Skeletal muscle cell (primary cell): ENCODE measurements at places on chromosomes 1 and 21.
A peak's percentile ranks its signal among the peaks of the same experiment; 100 is the strongest.

DNA sequence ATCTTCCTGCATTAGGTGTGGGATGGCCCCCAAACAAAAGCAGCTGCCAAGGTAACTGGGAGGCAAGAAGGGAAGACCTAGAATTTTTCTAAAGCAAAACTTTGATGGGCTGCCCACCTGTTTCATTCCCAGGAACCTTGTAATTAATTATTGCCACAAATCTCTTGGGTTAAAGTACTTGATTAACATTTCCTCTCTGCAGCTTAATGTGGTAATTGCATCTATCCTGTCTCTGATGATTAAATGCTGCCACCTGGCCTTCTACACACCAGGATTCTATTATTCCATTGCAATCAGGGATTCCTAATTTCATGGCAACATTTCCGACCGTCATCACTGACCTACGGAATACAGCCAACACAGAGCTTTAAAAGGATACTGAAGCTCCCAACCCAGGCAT is 68.3 kb upstream of the RC3H1 start:
- DNase-seq, result no peak

- DNase-seq, result no peak
Measured at GRCh38 chr1:226466296-226466695, 58.4 kb upstream of the PARP1 start.

- DNase-seq, result no peak
Measured at GRCh38 chr1:154607106-154607608, 829 bp downstream of the ADAR start.

DNA sequence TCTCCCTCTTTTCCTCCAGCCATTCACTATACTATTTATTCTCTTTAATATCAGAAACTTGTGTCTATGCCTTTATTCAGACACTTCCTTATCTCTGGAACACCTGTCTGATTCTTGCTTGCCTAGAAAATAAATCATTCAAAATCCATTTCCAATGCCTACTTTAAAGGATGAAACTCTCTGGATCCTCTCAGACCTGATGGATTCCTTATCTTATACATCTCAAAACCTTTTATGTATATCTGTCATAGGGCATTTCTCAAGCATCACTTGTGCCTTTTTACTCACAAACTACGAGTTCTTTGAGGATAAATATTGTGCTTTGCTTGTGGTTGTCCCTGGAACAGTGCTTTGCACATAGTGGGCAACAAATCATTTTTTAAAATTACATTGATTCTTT is 3.8 kb upstream of the ATP6V1G3 start:
- DNase-seq, result no peak

- peak; percentile 31 for DNase-seq
Measured at GRCh38 chr1:184910691-184911091, 63.6 kb downstream of the NIBAN1 start.

- no peak for DNase-seq
Measured at GRCh38 chr1:212752934-212753497, 38.6 kb downstream of the NSL1 start.

GRCh38 chr1:243756529-243756928 is 93.5 kb downstream of the AKT3 start:
- no peak for DNase-seq

GRCh38 chr1:999725-1000356 is at the start of gene HES4:
Gene HES4, minus strand, starts transcription at chr1:1000097. Its CDS starts 124 bp downstream, at chr1:999973.
- DNase-seq, result peak; percentile 76

- DNase-seq, result peak; percentile 49
Measured at GRCh38 chr1:94863297-94863911, 43.2 kb downstream of the SLC44A3 start.

DNA sequence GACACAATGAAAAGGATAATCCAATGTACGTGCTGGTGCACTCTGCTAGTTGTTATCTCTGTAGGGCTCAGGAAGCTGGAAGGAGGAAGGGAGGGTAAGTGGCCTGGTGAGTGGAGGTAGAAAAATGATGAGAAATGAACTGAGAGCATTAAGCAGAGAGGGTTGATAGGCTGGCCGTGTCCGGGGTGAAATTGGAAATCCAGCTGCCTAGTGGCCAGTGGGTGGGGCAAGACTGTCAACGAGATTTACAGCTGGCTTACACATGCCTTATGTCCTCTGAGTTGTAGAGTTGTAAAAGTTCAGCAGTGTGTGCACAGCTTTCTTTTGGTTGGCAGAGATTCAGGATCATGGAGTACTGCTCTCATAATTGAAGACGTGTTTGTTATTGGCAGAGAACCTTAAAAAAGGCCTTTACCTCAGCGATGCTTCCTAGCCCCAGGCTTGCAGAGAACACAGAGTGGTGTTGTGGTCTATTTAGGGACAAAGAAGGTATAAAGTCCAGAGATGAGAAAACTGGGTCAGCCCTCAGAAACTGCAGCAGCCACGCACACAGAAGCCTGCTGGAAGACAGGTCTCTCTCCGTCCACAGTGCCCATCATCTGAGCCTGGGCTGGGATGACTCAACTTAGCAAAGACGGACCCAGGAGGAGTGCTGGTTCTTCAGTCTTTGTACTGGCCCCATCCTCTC is 132.4 kb downstream of the EDEM3 start:
- DNase-seq, result peak; percentile 100

GRCh38 chr1:113898241-113898814 is 6.3 kb downstream of the AP4B1 start:
- no peak for DNase-seq

DNA sequence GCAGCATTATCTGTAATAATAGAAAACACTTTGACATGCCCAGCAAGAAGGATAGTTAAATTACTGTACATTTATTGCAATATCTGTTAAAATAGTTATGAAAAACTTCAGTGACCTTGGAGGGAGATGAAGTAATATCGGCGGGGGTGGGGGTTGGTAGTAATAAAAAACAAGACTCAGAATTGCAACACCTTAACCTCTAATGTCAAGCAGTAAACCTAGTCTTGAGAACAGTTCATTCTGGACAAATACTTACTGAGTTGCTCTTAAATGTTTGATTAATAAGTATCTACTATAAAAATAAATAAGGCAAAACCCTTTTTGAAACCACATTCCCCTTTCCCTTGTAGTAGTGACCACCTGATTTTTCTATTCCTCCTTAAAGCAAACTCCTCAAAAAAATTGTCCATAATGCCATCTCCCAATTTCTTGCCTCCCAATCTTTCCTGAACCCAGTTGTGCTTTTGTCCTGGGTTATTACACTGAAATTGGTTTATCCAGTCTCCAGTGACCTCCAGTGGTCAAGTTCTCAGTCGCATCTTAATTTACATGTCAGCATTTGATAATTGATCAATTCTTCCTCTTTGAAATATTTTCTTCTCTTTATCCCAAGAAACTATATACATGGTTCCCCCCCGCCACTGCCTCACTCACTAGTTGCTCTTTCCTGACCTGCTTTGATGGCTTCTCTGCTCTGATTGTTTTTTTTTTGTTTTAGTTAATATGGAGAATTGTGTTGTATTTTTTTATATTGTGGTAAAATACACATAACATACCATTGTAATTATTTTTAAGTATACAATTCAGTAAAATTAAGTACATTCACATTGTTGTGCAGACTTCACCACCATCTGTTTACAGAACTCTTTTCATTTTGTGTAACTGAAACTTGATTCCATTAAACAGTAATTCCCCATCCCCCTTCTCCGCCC is 36.8 kb downstream of the RAP1A start:
- DNase-seq, result peak; percentile 29

GRCh38 chr1:198449727-198450433 is 90.6 kb downstream of the ATP6V1G3 start:
- no peak for DNase-seq

DNA sequence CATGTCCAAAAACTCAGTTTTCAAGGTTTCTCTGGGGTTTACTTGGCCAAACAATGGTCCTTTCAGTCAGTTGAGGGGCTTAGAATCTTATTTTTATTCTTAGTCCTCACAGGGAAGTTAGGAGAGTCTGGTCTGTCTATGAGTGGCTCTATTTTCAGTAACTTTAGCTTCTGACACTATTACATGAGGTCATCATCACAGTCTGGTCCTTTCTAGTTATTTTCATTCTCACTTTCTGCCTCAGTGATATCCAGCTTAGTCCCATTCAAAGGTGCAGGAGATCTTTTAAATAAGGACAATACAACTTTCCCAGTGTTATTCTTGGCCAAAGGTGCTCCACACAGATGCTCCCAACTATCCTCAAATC is 30.0 kb upstream of the FGGY start:
- no peak for DNase-seq

GRCh38 chr1:193462629-193463320 is 276.4 kb upstream of the B3GALT2 start:
- DNase-seq, result no peak

- DNase-seq, result no peak
Measured at GRCh38 chr1:10368194-10368593, 30.7 kb upstream of the PGD start.

DNA sequence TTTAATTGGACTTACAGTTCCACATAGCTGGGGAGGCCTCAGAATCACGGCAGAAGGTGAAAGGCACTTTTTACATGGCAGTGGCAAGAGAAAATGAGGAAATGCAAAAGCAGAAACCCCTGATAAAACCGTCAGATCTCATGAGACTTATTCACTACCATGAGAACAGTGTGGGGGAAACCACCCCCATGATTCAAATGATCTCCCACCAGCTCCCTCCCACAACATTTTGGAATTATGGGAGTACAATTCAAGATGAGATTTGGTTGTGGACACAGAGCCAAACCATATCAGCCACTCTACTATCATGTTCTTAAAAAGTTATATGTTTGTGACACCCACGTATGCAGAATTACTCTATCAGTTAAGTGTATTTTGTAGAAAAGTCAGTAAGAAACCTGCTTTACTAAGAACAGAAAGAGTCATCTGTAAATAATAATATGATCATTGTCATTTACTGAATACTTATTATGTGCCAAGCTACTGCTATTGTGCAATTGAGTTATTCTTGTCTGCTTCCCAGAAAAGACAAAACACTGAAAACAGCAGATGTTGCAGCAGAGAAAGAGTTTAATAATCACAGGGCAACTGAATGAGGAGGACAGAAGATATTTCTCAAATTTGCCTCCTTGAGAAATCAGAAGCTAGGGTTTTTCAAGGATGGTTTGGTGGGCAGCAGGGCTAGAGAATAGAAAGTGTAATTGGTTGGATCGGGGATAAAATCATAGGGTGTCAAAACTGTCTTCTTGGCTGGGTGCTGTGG is 207.7 kb upstream of the FGGY start:
- no peak for DNase-seq

DNA sequence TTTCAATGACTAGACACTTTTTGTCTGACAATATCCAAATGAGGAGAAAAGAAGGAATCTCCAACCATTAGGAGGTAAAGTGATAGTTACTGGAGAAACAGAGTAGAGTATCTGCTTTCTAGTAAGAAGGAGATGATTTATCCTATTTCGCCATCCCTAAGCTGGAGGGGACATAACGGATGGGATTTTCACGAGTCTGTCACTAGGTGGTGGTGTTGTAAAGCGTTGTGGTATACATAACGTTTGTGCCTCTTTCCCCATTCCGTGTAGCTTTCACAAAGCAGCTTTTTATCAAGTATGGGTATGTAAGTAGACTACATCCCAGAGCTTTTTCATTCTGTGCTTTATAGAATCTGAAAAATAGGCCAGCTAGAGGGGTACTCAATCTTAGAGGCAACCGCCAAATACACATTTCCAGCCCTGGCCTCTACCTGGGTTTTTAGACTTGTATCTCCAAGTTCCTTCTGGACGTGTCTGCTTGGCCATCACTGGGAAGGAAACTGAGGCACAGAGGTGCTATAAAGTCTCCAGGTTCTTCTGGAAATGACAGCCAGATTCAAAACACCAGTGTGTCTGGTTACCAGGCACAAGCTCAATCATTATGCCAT is 33.3 kb upstream of the FAM3B start:
- peak; percentile 58 for DNase-seq

GRCh38 chr1:243267914-243268653 is 12.2 kb downstream of the SDCCAG8 start:
- DNase-seq, result peak; percentile 43

DNA sequence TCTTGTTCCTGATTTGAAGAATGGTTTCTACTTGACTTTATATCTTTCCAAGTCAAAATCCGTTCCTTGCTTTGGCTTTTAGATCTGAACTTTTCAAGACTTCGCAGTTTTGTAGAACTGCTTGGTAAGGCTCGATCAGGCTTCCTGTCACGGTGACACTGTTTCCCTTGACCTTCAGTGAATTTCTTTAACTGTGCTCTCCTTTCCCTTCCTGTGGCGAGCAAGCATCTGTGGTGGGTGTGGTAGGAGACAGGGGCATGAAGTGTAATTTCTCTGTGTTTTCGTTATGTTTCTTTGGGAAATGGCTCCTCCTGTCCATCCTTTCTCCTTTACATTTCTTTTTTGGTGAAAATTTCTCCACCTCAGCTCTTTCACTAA is 10.4 kb downstream of the STYXL2 start:
- no peak for DNase-seq

- no peak for DNase-seq
Measured at GRCh38 chr21:45800339-45801080, 157.0 kb downstream of the PCBP3 start.

- no peak for DNase-seq
Measured at GRCh38 chr1:161122967-161123366, 5.1 kb downstream of the NIT1 start.

- DNase-seq, result no peak
Measured at GRCh38 chr1:20017741-20018140, 38.3 kb upstream of the PLA2G2A start.

GRCh38 chr1:12760256-12760795 is 13.2 kb upstream of the PRAMEF12 start:
- no peak for DNase-seq

DNA sequence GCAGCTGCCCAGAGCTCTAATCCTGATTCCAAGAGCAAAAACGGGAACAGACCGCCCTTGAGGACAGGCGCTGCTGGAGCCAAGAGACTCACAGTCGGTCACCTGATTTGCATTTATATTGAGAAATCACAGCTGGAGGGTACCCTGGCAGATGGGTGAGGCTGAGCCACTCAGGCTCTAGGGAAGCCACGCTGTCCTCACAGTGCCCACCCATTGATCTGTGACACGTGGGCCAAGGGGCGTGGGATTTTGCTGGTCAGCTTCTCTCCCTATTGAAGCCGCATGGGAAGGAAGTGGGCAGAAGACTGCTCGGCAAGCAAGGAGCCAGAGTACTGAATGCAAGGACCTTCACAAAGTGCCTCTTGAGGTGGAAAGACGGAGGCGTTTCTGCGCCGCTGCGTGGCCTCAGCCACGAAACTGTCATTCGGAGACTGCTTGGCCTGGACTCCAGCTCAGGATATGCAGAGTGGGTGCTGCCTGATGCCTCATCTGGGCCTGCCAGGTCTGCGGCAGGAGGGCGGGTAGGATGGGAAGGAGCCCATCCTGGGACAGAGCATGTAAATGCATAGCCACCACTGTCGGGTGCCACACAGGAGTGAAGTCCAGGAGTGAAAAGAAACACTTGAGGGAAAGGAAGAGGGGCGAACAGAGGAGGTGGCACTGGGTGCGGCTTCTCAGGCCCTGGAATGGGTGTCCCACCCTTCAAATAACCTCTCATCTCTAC is 139.8 kb downstream of the PGBD5 start:
- DNase-seq, result no peak

DNA sequence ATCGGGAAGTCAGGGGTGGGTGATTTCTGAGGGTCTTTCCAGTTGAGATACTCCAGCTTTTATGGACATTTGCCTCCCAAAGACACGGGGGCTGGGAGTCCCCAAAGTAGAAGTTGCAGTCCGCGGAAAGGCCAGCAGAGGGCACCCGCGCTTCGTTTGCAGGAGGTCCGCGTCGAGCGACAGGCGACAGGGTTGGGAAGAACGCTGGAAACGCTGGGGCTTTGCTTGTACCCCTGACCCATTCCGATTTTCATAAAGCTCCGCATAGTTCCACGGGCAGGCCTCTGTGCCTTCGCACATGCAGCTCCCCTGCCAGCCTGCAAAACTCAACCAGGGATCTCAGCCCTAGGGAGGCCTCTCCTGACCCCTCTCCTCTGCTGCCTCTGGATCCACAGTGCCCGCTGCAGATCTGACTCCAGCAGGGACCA is 44.2 kb upstream of the LAPTM5 start:
- no peak for DNase-seq

- DNase-seq, result no peak
Measured at GRCh38 chr1:14183329-14183728, 415.2 kb upstream of the KAZN start.
